ENCODE measurements at places on chromosomes 5 and 9.

DNA sequence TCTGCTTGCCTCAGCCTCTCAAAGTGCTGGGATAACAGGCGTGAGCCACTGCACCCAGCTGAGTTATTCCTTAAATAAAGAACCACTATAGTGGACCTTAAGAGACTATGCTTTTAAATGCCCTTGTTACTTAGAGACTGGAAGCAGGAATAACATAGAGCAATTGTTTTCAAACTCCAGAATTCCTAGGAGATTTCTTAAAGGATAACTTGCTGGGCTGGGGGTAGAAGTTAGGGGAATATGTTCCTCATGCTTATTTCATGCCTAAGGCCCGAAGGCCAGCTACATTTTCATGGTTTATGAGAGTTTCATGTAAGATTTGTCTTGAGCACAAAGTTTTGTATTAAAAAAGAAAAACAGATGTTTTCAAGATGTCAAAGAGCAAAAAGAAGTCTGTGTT is 48.2 kb downstream of the CSNK1A1 start:
- DNase-seq: no peak

- no peak for DNase-seq
These were observed 25.2 kb downstream of the GLT6D1 start for GRCh38 chr9:135613946-135614805.

GRCh38 chr5:78327761-78328510 is 32.5 kb upstream of the SCAMP1 start:
- DNase-seq: no peak

DNA sequence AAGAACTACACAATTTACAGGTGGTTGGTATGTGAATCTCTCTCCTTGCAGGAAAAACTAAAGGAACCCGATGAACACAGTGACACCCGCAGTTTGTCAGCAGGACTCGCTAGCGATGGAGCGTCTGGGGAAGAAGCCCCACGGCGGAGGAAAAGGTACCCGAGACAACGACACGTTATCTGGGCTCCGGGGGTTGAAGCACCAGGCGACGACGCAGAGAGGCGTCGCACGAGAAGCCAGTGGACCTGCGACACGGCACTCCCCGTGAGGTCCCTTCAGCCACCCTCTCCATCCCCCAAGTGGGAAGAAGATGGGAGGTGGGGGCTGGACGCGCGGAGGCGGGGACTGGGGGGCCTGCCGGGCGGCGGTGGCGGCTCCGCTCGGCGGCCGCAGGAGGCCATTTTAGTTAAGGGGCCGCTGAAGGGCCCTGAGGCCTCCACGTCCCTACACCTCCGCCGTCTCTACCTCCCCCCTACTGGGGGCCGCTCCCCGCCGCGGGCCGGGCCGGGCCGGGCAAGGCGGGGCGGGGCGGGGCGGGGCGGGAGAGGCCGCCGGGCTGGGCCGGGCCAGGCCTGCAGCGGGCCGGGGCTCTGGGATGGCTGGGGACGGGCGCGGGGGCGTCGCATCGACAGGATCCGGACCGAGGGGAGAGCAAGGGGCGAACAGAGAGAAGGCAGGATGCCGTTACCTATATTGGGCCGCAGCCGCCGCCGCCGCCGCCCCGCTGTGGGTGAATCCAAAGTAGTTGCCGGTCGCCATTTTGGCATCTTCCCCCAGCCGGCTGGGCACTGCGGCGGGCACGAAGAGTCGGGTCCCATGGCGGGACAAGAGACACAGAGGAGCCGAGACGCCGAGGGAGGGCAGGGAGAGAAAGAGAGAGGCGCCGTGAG is 754 bp downstream of the ZFR start:
- DNase-seq: peak; percentile 75

- DNase-seq: no peak
These were observed 8.5 kb upstream of the ORM1 start for GRCh38 chr9:114314256-114314867.

DNA sequence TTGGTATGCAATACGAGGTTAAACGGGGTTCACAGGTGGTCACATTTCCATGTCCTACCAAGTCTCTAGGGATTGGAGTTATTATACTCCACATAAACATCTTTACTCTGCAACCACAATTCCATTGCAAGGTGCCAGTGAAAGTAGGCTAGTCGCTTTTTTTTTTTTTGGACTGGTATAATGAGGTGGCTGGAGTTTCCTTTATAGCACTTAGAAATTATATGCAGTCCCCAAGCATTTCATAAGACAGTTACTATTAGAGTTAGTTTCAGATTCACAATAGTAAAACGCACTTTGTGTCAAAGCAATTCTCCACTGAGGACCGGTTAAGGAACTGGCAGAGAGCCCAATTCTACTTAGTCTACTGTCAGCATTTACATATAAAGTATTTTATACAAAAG is 1.4 kb downstream of the MEF2C start:
- DNase-seq: peak; percentile 61

DNA sequence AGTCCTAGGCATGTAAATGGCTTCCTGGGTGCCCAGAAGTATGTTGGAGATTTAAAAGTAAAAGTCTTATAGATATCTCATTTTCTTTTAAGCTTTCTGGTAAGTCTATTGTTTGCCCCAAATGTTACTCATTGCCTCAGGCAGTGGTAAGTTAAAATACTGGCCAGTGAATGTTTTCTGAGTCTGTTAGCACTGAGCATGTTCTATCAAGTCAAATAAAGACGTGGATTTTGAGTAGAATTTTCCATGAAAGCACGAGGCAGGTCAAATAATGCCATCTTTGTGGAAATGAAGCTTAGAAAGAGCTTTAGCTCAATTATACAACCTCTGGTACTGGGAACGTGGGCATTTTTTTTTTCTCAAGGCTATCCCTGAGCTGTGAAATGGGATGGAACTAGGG is 651.3 kb upstream of the ACO1 start:
- no peak for DNase-seq

GRCh38 chr5:167579693-167580055 is 711.8 kb upstream of the WWC1 start:
- DNase-seq: no peak

DNA sequence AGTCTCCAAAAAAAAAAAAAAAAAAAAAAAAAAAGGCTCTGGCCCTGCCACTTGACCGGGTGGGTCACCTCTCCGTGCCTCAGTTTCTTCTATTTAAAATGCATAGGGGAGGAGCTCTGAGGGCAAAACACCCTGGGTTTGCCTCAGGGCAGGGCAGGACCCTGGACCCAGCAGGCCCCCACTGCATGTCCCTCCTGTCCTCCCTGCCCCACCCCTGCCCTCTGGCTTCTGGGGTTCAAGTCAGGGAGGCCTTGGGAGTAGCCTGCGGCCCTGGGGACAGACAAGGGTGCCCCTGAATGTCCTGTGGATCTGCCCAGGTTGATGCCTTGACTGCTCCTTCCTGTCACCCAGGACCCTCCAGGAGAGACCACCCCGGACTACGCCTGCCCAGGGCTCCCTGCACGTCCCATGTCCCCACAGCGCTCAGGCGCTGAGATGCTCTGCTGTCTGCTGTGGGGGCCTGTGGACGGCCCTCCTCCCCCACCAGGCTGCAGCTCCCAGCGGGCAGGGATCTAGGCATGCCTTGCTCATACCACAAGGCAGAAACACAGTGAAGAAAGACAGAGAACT is 35.4 kb downstream of the ADAMTS2 start:
- DNase-seq: no peak

GRCh38 chr5:60887746-60888145 is 43.7 kb upstream of the ELOVL7 start:
- no peak for DNase-seq

DNA sequence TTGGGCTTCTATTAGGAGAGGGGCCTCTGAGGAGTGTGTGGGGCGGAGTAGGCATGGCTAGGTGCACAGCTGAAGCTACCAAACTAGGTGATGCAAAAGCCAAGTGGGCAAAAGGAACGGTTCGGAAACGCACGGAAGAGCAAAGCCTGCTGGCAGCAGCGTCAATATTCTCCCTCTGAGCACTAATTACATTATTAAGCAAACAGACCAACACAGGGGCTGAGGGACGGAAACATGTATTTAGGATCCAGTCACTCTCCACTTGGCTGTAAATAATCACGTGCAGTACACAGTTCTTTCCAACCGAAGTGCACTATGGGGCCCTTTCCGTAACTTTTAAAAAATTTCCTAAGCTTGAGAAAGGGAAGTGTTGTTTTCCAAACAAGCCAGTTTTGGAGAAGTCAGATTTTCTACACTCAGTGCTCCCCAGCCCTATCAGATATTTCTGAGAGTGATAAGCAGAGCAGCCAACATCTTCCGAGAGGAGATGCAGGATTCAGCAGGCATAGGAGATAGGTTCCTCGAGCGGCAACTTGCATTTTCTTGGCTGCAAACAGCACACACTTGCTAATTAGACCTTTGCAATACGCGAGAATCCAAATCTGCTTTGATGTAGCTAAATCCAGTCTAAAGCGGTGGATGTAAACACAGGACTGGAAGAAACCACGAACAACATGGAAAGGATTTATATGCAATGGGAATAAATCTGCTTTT is 217.2 kb upstream of the TBCA start:
- no peak for DNase-seq

- DNase-seq: no peak
These were observed 963.0 kb upstream of the DMAC1 start for GRCh38 chr9:8762479-8763085.

DNA sequence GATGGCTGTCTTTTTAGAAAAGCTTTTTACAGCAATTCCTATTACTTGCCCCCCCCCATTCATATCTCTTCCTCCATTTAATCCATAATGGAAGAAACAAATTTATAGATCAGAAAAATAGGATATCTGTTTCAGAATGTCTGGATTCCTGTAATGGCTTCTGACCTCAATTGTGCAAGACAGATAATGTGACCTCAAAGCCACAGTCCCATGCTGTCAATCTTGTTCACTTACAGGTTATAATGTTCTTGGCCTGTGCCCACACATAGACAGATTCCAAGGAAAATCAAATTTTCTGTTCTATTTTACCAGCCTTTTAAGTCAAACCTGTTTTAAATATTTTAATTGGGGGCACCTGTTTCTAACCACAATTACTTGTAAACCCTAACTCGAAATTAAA is 143.4 kb downstream of the ENTREP1 start:
- DNase-seq: peak; percentile 19

- no peak for DNase-seq
These were observed 577.1 kb downstream of the PSAT1 start for GRCh38 chr9:78874061-78874460.

GRCh38 chr5:177957241-177957640 is 38.8 kb downstream of the PROP1 start:
- DNase-seq: no peak

DNA sequence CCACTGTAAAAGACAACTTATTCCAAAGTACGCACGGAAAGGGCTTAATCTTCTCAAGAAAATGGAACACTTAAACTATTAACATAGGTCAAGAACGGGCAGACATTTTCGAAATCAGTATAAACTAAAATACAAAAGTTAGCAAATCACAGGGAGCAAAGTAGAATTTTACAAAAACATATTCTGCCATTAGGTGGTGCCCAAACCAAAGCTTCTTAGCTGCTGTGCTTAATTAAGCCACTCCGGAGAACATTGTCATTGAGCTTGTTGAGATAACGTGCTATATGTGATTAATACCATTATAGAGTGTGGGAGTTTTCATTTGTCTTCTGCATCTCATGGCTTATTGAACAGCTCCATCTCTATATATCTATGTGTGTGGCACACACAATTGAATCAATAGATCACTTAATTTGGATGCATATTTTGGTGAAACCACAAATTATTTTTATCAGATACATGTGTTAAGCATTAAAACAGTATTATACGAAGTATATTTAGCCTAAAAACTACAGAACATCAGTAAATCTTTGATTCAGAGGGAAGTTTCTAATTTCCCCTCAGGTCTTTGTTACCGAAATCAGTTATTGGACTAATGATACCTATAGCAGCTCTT is 23.4 kb downstream of the UBLCP1 start:
- DNase-seq: peak; percentile 85

DNA sequence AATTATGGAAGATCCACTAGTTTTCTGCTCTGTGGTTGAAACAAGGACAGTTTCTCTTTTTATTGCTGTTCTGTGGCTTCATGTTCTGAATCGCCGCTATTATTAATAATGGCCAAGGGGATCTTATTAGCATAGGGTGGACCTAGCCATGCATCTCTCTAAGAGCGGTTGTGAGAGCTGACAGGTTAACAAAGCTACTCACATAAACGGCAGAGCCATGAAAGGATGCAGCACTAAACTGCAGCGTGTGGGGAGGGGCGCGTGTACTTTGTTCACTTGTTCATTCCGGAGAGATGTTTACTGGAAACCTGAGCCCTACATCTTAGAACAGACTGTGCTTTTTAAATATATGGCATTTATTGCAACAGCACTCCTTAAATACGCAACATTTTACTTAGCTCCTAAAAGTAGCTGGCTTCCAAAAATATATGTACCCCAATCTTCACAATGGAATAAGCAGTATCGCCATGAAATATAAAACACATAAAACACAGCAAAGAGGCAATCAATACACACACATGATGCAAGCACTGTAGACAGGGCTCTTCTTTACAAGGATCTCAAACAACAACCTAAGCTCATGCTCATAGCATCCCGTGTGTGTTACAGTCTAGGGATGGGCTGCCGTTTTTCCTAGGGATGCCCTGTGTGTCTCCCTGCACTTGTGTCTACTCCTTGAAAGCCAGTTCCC is 424.6 kb downstream of the MED10 start:
- DNase-seq: no peak

DNA sequence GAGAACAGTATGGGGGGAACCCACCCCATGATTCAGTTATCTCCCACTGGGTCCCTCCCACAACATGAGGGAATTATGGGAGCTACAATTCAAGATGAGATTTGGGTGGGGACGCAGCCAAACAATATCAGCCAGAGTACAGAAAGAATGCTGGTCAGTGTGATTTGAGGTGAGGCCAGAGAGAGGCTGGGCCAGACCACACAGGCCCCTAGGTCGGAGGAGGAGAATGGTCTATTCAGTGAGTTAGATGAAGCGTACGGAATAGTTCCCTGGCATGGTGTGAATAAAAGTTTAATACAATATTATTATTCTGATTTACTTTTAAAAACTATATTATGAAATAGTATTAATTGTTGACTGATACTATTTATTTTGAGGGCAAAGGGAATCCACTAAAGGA is 39.7 kb downstream of the PCSK5 start:
- DNase-seq: no peak

DNA sequence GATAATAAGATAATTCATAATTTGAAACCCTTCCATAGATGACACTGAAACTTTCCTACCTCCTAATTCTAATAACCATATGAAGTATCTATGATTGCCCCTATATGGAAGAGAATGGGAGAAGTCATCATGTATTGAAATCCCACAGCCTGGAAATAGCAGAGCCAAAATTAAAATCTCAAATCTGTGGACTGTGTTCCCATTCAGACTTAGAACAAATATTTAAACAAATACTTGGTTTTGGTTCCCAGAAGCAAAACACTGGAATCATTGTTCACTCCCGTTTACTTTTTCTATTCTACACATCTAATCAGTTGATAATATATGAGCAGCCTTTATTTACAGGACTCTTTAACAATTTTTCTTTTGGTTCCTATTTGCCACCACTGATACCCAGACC is 92.6 kb upstream of the PTPRD start:
- DNase-seq: no peak
